ENCODE measurements at places on chromosomes 2 and 18. TPM values are rescaled to one million over a fixed set of nuclear protein-coding genes. Genes with fewer than 3 reads are reported as not detected.

AOX1 gene
- 1.6 TPM for polyA plus RNA-seq

AGXT gene
- 0.60 TPM for polyA plus RNA-seq

RHBDD1 gene
- 1.8 TPM for polyA plus RNA-seq

KIAA2012 gene
- 0.04 TPM for polyA plus RNA-seq

RND3 gene
- polyA plus RNA-seq, result 45.0 TPM

DSG1 gene
- polyA plus RNA-seq, result not detected

POLR1A gene
- polyA plus RNA-seq, result 2.3 TPM

GALNT13 gene
- polyA plus RNA-seq, result 0.25 TPM

SRD5A2 gene
- polyA plus RNA-seq, result 0.01 TPM

PPP1R1C gene
- 0.83 TPM for polyA plus RNA-seq

MYO1B gene
- 13.8 TPM for polyA plus RNA-seq

FOSL2 gene
- polyA plus RNA-seq, result 55.0 TPM

ALPG gene
- not detected for polyA plus RNA-seq

CHRND gene
- polyA plus RNA-seq, result not detected

CXCR1 gene
- 0.07 TPM for polyA plus RNA-seq

C2orf80 gene
- polyA plus RNA-seq, result not detected

PSMA8 gene
- not detected for polyA plus RNA-seq

SLC14A1 gene
- polyA plus RNA-seq, result not detected

CAPN13 gene
- polyA plus RNA-seq, result 17.3 TPM

FOXI3 gene
- not detected for polyA plus RNA-seq

TTN gene
- polyA plus RNA-seq, result 0.90 TPM

CDKL4 gene
- not detected for polyA plus RNA-seq

NEDD4L gene
- 64.3 TPM for polyA plus RNA-seq

VIT gene
- not detected for polyA plus RNA-seq

LYPD1 gene
- polyA plus RNA-seq, result not detected

ANO7 gene
- 39.2 TPM for polyA plus RNA-seq

C1QL2 gene
- not detected for polyA plus RNA-seq

DBI gene
- polyA plus RNA-seq, result 740 TPM

HK2 gene
- 57.3 TPM for polyA plus RNA-seq

CD8B2 gene
- 1.5 TPM for polyA plus RNA-seq

BBS5 gene
- polyA plus RNA-seq, result 1.2 TPM

POTEE gene
- polyA plus RNA-seq, result not detected

SPAG16 gene
- polyA plus RNA-seq, result 24.5 TPM

All from sigmoid colon (tissue), 7 donors.